Mucosa of descending colon (tissue), 3 donors: ENCODE measurements at places on chromosomes 1 and 21.

DNA sequence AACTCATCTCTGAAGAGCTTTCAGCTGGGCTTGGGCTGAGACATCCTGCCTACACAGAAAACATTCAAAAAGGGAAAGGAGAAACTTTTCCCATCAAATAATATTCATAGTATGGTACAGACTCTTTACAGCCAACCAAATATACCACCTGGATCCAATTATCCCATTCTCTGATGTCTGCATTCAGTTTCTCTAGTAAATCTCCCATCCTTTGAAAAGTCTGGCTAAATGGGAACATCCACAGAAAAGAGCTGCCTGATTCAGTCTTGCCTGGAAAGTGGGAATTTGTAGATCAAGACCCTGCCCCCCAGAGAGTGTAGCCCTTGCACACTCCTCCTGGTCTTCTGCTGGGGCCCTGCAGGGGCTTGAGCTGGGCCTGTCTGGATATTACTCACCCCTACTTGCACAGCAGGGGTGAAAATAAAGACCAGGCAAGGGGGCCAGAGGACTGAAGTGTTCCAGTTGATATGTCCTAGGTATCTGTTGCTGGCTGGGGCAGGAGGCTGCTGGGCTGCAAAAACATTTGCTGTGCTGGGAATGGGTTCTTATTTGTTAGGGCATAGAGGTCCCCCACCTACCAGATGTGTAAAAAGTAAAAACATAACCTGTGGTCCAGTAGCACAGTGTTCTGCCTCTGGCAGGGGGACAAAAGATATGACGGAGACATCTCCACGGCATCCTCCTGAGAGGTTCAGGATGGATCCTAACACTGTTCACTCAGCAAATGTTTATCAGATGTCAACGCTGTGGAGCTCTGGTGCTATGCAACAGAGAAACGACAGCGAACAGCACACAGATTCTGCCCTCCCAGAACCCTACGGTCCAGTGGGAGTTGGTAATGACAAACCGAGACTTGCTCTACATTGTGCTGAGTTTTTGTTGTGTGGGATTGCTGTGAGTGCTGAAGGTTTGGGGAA lies 140.3 kb downstream of the PLXNA2 start:
- no peak for DNase-seq

DNA sequence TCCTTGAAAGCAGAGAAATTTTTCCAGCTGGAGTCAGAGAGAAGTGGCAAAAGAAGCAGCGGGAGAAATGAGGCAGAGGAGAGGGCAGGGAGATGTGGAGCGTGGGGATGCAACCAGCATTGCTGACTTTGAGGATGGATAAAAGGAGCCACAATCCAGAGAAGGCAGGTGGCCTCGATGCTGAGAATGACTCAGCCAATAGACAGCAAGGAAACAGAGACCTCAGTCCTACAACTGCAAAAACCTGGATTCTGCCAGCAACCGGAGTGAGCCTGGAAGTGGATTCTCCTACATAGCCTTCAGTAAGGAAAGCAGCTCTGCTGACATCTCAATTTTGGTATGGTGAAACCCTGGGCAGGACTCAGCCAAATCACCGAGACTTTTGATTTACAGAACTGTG lies 128.9 kb upstream of the ATP1B1 start:
- DNase-seq = no peak

- no peak for DNase-seq
Observed at GRCh38 chr1:76444773-76445172, 370.2 kb downstream of the ST6GALNAC3 start.

DNA sequence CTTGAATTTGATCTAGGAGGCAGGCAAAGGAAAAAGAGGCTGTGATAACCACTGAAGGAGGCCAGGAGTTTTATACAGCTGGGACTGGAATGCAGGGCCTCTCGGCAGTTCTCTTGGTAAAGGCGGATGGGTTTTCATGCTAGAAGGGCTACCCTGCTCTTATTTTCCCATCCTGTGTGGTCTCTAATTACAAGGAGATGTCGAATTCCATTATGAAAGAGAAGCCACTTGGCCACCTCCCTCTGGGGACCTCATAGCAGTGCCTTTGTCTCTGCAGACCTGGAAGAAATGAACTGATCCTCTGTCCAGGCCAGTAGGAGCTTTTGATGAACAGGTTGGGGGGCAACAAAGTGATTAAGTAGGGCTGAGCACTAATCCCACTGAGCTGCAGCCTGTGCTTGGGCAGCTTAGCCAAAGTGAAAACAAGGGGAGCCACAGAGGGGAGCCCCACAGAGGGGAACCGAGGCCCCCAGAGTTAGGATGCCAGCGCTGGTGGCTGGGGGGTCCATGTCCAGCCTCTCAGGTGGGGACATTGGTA lies 42.2 kb upstream of the BCAR3 start:
- DNase-seq = no peak

- no peak for DNase-seq
Observed at GRCh38 chr1:117136749-117137148, 15.2 kb upstream of the TRIM45 start.

- DNase-seq = no peak
Observed at GRCh38 chr1:68377098-68377497, 72.7 kb downstream of the RPE65 start.

DNA sequence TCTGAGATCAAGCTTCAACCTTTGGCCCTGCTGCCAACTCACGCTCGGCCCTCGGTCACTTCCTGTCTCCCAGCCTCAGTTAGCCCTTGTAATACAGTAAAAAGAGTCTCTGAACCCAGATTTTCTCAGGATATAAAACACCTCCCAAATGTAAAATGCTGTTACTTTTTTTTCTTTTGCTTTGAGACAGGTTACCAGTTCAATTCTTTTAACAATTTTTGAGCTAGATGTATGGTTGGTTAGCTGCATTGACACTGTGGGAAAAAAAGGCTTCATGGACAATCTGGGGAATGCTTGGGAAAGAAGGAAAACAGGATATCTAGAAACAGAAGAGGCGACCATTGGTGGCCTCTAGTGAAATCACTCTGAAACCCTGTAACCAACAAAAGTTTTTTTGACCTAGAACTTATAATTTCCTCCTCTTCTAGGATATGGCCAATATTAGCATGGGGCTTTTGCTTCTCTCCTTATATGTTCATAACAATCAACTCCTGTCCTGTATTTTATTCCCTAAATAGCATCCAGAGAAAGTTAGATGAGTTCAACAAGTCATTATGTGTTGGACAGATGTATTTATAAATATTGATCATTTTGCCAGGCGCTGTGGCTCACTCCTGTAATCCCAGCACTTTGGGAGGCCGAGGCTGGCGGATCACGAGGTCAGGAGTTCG lies 1.3 kb downstream of the CMPK1 start:
- no peak for DNase-seq

GRCh38 chr1:62159940-62160348 lies 34.7 kb upstream of the L1TD1 start:
- DNase-seq = no peak

DNA sequence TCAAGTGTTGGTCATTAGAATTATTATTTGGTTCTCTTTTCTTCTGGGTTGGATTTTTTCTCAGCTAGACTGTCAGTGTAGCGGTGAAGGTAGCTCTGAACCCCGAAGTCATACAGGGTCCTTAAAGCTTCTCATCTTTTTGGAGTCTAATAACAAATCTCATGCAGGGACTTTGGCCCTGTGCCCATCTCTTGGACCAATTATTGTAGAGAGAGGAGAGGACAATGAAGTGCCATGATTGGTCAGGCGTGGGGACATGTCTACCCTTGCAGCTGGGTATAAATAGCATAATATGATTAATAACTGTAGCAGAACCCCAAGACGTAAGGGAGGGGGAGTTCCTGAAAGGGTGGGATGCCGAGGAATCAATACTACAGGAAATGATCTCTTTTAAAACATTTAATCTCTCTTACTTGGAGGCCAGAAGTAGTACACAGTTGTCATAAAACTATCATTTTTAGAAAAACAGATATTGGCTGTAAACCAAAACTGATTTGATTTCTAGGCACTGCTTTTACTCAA lies 8.8 kb downstream of the MAGI3 start:
- no peak for DNase-seq

DNA sequence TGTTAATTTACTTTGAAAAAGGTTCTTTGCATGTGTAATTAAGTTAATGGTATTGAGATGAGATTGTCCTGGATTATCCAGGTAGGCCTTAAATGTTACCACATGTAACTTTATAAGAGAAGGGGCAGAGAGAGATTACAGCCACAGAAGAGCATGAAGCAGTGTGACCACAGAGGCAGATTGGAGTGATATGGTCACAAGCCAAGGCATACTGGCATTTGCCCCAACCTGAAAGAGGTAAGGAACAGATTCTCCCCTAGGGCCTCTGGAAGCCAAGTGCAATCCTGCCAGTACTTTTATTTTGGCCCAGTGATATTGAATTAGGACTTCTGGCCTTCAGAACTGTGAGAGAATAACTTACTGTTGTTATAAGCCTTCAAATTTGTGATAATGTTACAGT lies 23.0 kb downstream of the RNF2 start:
- no peak for DNase-seq

GRCh38 chr21:34881839-34882371 lies 167.2 kb downstream of the RUNX1 start:
- DNase-seq = no peak

GRCh38 chr1:27391511-27392095 lies 819 bp upstream of the GPR3 start:
- no peak for DNase-seq

GRCh38 chr1:209655411-209656231 lies 3.4 kb upstream of the LAMB3 start:
- DNase-seq = no peak

- no peak for DNase-seq
Observed at GRCh38 chr1:18237371-18237770, 129.8 kb downstream of the IGSF21 start.

- DNase-seq = no peak
Observed at GRCh38 chr21:33943293-33943692, 27.7 kb upstream of the ATP5PO start.

DNA sequence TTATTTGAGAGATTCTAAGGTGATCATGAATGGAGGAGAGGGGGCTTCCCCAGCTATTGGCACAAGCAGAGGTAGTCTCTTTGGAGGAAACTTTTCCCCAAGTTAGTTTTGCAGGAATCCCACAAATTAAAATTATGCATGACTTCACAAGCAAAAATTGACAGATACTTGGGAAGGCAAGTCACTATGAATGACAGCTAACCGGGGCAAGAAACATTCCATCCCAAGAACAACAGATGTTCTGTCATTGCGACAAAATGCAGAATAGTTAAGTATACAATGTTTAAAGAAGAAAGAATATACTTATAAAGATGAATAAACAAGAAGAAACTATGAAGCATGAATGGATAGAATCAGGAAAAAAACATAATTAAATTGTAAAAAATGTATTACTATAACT lies 27.1 kb upstream of the SIM2 start:
- no peak for DNase-seq

DNA sequence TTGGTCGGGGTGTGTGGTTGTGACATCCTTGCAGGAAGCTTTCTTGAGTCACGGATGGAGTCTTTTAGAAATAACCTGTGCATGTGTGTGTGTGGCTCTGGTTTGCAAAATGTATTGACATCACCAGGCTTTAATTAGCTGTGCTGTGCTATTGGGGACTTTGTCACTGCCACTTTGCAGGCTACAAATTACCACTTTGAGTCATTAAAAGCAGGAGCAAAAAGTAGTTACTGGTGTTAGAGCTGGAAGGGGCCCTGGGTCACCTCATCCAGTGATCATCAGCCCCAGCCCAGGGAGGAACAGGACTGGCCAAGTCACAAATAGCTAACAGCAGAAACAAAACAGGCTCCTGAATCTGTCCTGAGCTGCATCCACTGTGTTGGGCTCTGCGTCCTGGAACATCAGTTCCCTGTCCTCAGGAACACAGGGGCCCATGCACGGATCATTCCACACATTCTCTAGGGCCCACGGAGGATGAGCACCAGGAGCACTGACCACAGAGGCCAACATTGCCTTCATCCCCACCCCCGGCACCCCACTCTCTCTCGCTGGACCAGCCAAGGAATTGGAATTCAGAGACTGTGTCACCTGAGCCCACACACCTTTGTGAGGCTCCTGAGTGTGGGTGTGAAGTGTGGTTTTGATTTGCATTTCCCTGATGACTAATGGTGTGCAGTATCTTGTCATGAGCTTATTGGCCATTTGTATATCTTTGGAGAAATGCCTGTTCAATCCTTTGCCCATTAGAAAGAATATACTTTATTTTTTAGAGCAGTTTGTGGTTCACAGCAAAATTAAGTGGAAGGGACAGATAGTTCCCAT lies 280.1 kb upstream of the C1orf174 start:
- no peak for DNase-seq

- no peak for DNase-seq
Observed at GRCh38 chr1:201883786-201884185, 4.9 kb upstream of the SHISA4 start.

DNA sequence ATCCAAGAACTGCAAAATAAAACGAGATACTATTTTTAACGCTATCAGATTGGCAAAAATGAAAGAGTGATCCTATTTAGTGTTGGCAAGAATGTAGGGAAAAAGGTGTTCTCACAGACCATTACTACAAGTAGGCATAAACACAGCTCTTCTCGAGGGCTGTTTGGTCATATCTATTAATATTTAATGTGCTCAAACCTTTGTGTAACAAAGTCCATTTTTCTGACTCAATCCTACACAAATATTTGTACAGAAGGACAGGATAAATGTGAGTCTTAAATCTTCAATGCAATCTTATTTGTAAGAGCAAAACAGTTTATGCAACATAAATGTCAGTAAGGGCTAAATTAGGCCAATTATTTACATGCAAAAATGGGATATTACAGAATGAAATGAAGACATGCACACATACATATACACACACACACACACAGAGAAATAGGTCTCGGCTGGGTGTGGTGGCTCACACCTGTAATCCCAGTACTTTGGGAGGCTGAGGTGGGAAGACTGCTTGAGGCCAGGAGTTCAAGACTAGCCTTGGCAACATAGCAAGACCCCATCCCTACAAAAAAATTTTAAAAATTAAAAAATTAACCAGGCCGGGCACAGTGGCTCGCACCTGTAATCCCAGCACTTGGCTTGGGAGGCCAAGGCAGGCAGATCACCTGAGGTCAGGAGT lies 17.7 kb downstream of the DHCR24 start:
- DNase-seq = no peak

DNA sequence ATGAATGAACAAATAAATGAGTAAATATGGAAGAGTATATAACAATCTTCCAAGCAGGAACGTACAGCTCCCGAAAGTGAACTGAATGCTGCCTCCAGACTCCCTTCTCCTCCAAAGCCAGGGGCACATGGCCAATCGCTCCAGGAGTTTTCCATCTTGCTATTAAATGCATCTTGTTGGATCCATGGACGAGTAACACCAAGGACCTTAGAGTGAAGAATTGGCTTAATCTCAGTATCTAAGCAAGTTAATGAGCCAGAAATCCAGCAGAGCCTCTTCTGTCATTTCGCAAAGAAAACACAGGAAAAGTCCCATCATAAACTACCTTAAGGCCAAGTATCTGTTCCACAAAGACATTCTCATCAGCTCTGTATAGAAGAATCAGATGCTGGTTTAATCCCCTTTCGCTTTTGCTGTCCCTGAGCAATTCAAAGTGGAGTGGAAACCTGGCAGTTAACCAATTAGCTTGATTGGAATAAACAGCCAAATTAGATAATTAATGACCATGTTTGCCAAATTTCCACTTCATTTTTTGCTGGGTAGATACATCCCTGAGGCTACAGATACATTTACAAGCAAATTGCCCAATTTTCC lies 116.0 kb downstream of the MIS18A start:
- DNase-seq = no peak

- no peak for DNase-seq
Observed at GRCh38 chr1:182121787-182122186, 60.3 kb upstream of the ZNF648 start.
